ENCODE measurements at places on chromosomes 16 and 17.
A peak's percentile ranks its signal among the peaks of the same experiment; 100 is the strongest.

GRCh38 chr16:46612121-46612520 lies 9.1 kb downstream of the SHCBP1 start:
- DNase-seq, result peak; percentile 28

DNA sequence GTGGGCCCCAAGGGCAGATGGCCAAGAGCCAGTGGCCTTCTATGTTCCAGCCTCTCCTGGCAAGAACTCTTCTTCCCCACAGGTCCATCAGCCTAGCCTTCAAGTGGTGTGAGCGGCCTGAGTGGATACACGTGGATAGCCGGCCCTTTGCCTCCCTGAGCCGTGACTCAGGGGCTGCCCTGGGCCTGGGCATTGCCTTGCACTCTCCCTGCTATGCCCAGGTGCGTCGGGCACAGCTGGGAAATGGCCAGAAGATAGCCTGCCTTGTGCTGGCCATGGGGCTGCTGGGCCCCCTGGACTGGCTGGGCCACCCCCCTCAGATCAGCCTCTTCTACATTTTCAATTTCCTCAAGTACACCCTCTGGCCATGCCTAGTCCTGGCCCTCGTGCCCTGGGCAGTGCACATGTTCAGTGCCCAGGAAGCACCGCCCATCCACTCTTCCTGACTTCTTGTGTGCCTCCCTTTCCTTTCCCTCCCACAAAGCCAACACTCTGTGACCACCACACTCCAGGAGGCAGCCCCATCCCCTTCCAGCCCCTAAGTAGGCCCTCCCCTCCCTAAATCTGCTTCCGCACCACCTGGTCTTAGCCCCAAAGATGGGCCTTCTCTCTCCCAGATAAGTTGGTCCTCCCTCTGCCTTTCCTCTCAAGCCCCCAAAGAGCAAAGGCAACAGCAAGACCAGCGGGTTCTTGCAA lies 5.2 kb downstream of the G6PC3 start:
- DNase-seq, result no peak

GRCh38 chr16:88703486-88704309 lies 2.5 kb downstream of the RNF166 start:
- DNase-seq, result peak; percentile 45

DNA sequence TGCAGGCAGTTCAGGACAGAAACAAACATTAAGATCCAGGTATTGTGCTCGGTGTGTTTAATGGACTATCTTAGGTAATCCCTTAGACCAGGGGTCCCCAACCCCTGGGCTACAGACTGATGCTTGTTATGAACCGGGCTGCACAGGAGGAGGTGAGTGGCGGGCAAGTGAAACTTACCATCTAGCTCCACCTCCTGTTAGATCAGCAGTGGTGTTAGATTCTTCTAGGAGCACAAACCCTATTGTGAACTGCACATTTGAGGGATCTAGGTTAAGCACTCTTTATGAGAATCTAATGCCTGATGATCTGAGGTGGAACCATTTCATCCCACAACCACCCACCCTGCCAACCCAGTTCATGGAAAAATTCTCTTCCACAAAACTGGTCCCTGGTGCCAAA lies 37.8 kb upstream of the ASIC2 start:
- no peak for DNase-seq

GRCh38 chr16:82023206-82023605 lies 11.8 kb upstream of the HSD17B2 start:
- DNase-seq, result no peak

DNA sequence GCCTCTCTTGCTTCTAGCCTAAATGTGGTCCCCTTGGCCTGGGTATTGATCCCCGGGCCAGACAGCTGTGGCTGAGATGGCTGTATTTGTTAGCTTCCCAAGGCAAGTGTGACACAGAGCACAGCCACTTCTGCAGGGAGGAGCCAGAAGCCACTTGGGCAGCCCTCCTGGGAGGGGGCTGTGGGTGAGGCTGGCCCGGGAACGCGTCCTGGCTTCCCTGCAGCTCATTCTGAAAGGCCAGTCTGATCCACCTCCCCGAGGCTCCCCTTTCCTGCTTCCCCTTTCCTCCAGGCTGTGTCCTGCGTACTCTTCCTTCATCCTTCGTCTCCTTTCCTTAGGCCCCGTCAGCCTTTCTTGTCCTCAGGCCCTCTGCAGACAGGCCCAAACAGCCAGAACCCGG lies 8.0 kb downstream of the SERPINF2 start:
- no peak for DNase-seq

- DNase-seq, result no peak
Measured at GRCh38 chr17:10735251-10735650, 5.4 kb upstream of the TMEM220 start.

All from CD4-positive, alpha-beta T cell treated with Interferon alpha-2 for 1 hour (primary cell).